ENCODE measurements at places on chromosomes 2 and 18. TPM values are rescaled to one million over a fixed set of nuclear protein-coding genes. Genes with fewer than 3 reads are reported as not detected.

GRCh38 chr2:205484764-205485163 lies 197.5 kb upstream of the NRP2 start:
- no peak for DNase-seq
- H3K4me3 ChIP-seq, result no peak overlapping the region
- H3K27me3 ChIP-seq, result no peaks in the 10 kb centered on the region
- H3K27ac ChIP-seq, result no peak overlapping the region
- H3K36me3 ChIP-seq, result no peaks in the 10 kb centered on the region
- no peaks in the 10 kb centered on the region for H3K4me1 ChIP-seq

DNA sequence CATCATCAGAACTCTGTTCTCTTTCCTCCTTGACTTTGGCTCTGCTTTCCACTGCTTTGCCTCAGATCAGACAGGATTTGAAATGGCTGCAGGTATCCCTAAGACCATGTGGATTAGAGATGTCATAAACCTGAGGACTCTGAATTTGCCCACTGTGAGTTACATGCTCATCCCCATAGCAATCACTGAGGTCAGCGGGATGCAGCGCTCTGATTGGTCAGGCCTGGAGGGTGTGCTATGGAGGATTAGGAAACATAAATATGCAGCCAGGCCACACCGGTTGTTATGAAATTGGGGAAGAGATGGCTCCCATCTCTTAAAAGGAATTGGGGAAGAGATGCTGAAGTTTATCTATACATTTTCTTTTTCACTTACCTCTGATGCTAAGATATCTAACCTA lies 73.7 kb upstream of the DNAJC10 start:
- H3K27ac ChIP-seq, result no peak overlapping the region
- peak; percentile 50 for DNase-seq
- H3K4me1 ChIP-seq, result no peaks in the 10 kb centered on the region
- H3K27me3 ChIP-seq, result no peaks in the 10 kb centered on the region

GRCh38 chr2:238521870-238522269 lies 95.1 kb downstream of the ASB1 start:
- no peaks in the 10 kb centered on the region for H3K36me3 ChIP-seq
- no peak for DNase-seq
- no peaks in the 10 kb centered on the region for H3K4me1 ChIP-seq

DNA sequence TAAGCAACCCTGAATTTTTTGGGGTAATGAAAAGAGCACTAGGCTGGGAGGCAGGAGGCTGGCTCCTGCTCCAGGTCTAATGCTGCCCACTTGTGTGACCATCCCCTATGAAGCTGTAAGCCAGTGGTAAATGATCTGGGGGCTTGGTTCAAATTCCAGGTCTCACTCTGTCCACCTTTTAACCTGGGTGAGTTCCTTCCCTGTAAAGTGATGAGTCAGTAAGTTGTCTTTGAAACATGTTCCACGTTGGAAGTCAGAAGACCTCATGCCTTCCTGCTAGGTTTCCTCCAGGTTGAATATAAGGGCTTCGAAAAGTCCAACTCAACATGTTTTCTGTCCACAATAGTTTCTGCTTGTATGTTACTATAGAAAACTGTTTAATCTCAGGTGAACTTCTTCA lies 160.9 kb upstream of the MYT1L start:
- H3K27me3 ChIP-seq, result no peaks in the 10 kb centered on the region
- no peak overlapping the region for H3K4me3 ChIP-seq
- no peak for DNase-seq
- no peak overlapping the region for H3K27ac ChIP-seq
- H3K4me1 ChIP-seq, result no peaks in the 10 kb centered on the region

DNA sequence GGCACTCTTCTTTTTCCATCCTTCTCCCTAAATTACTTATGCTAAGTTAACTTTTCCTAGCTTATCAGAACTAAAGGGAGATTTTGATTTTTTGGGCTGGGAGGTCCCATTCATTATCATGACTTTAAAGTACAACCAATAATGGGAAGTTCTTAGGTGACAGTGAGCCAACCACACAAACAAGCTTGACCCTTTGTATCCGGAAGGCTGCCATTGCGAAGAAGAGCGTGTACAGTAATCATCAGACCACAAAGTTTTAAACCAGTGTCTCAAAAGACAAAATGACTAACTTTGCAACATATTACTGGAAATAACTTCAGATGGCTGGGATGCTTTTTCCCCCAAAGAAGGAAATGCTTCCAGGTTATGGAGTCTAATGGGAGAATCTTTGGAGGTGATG lies 298.1 kb downstream of the TGIF1 start:
- no peak for DNase-seq
- H3K27me3 ChIP-seq, result no peaks in the 10 kb centered on the region
- peaks cover 17% of the 10 kb centered on the region for H3K4me1 ChIP-seq
- no peak overlapping the region for H3K4me3 ChIP-seq
- H3K27ac ChIP-seq, result no peak overlapping the region

DNA sequence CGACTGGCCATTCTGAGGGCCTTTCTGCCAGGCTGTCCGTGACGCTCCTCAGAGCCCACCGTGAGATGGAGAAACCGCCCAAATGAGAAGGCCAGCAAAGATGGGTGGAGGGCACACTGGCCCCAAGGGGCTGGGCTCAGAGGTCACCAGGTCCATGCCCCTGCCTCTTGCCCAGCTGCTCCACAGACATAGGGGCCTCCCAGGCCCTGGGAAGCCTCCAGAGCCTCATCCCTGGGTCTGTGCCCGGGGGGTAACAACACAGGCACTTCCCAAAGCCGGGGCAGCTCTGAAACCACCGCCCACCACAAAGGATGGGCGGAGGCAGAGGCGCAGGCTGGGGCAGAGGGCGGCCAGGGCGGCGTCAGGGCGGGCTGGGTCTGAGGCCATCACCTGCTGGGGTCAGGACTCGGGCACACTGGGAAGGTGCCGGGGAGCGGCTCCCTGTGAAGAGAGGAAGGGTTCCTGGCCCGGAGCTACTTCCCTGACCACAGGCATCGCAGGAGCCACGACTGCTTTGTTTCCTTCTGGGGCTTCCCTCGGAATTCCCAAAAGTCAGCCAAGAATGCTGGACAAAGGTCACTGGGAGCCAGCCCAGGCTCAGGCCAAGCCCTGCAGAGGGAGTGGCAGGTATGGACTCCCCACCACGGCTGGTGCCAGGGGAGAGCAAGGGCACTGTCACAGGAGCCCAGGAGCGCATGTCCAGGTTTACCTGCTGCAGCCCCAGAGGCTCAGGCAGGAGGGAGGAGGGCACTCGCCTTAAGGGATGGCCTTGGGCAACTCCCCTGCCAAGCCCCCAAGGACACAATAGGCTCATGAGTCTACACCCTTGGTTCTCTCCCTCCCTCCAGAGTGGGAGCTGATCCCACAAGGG lies 9.4 kb downstream of the CYP26B1 start:
- H3K27ac ChIP-seq, result no peak overlapping the region
- H3K36me3 ChIP-seq, result no peaks in the 10 kb centered on the region
- peaks cover 22% of the 10 kb centered on the region for H3K4me1 ChIP-seq

DNA sequence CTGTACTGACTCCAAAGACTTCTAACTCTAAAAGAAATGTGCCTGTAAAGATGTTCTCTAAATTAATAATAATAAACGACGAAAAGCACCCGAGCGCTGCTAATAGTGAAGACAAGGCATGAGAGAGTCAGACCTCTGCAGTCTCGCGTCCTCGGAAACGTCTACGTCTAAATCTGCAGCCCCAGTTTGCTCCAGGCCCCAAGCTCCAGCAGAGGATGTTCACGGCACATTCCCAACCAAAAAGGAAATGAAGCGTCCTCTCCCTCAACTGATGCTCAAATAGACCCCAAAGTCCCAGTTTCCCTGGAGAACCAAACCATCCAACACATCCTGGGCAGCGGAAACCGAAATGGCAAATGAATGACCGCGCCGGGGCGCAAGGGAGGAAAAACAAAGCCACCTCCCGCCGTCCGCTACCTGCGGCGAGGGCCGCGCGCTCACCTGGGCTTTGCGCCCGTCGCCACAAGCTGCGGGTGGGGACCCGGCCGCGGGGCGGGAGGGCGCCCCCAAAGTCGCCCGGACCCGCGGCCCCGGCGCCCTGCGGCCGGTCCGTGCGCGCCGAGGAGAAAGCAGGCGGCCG lies 47.1 kb upstream of the CCDC150 start:
- peak overlapping the region; percentile 76 for H3K4me3 ChIP-seq
- H3K27me3 ChIP-seq, result peaks cover 58% of the 10 kb centered on the region

DNA sequence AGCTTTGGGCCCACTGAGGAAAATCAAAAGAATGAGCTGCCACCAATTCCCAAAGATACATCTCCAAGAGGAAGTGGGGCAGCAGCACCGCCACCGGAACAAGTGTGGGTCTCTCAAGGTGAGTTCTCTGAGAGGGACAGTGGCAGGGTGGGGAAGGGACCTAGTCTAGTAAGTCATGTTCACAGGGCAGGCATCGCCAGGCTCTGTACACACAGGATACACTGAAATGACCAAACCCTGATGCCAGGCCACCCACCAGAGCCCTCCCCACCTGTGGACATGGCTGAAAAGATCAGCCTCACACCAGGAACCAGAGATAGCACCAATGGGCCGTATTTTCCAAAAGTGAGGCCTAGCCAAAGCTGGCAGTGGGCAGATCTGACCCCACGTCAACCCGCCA lies 108.2 kb upstream of the SMAD2 start:
- no peak overlapping the region for H3K27ac ChIP-seq
- H3K27me3 ChIP-seq, result no peaks in the 10 kb centered on the region
- no peak for DNase-seq
- no peak overlapping the region for H3K4me3 ChIP-seq
- H3K4me1 ChIP-seq, result no peaks in the 10 kb centered on the region
- H3K36me3 ChIP-seq, result no peaks in the 10 kb centered on the region

- no peaks in the 10 kb centered on the region for H3K36me3 ChIP-seq
- no peaks in the 10 kb centered on the region for H3K4me1 ChIP-seq
- no peaks in the 10 kb centered on the region for H3K27me3 ChIP-seq
- no peak overlapping the region for H3K4me3 ChIP-seq
- DNase-seq, result no peak
- no peak overlapping the region for H3K27ac ChIP-seq
These were observed 189.5 kb upstream of the SPOPL start for GRCh38 chr2:138312061-138312460.

Gene DSG4
- not detected for total RNA-seq

All from heart right ventricle (tissue), 16 donors.